ENCODE measurements at places on chromosomes 5 and 9. TPM values are rescaled to one million over a fixed set of nuclear protein-coding genes. Genes with fewer than 3 reads are reported as not detected.

Gene KIF24
- 0.63 TPM for total RNA-seq

Gene WWC1
- 0.17 TPM for total RNA-seq

Gene IFNB1
- not detected for total RNA-seq

Gene RANBP6
- 24.5 TPM for total RNA-seq

Gene DAB2IP
- total RNA-seq, result 4.4 TPM

Gene SPAAR
- total RNA-seq, result 0.17 TPM

Gene NUDT2
- total RNA-seq, result 55.0 TPM

Gene SAXO1
- 0.09 TPM for total RNA-seq

Gene MLLT3
- total RNA-seq, result 31.8 TPM

Gene FGF10
- 0.79 TPM for total RNA-seq

Gene FBP1
- not detected for total RNA-seq

Gene MARCHF3
- 5.0 TPM for total RNA-seq

Gene TPPP
- total RNA-seq, result under 0.01 TPM

Gene GABRA1
- not detected for total RNA-seq

Gene TMEM252
- total RNA-seq, result not detected

Gene SUSD3
- total RNA-seq, result 0.94 TPM

Gene GNA14
- 0.16 TPM for total RNA-seq

Gene CTXN3
- total RNA-seq, result not detected

Gene TSSK1B
- total RNA-seq, result 0.16 TPM

Gene CDC14B
- total RNA-seq, result 29.9 TPM

Gene NOXA1
- total RNA-seq, result 0.26 TPM

Gene ZNF883
- 2.4 TPM for total RNA-seq

Gene SPAG8
- total RNA-seq, result 1.5 TPM
